ENCODE measurements at places on chromosomes 6 and 20.

DNA sequence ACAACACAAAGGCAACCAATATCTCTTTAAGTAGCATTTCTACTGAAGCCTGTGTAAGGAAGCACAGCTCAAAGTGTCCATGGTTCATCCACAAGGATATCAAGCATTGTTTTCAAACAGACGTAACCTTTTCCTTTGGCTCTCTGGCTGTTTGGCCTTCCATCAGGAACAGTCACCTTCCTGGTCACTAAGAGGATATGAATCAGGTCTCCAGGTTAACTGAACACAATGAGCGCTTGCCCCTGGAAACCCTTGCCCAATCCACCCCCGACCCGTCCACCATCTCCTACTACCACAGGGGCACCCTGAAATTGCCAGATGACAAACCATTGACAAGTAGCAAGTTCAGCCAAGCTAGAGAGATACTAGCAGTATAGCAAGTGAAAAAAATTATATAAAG, 114.4 kb upstream of the COL21A1 start:
- DNase-seq: no peak

GRCh38 chr6:155936551-155936950, 480.9 kb upstream of the NOX3 start:
- no peak for DNase-seq

DNA sequence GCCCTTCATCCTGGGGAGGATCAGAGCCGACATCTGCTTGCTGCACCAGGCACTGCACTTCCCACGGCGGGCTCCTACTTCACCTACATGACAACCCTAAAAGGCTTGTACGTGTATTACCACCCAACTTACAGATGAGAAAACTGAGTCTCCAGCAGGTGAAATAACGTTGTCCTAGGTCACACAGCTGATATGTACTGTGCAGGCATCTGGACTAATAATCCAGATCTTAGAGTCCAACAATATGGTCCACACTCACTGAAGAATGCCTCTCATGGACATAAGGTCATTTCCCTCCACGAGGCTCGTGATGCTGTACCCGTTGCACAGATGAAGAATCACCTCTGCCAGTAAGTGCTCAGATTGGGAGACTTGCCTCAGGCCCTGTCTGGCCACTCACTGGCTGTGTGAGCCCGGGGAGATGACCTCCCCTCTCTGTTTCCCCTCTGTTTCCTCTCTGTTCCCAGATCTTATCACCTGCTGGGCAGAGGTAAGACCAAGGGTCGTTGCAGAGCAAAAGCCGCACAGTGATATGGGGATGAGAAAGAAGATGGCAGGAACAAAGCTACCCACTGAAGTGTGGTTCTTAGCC, 32.1 kb downstream of the TGM2 start:
- DNase-seq: no peak

- DNase-seq: no peak
These were observed 1308.1 kb upstream of the GJE1 start for GRCh38 chr6:140824595-140824994.

GRCh38 chr20:47066484-47067270, 172.0 kb downstream of the EYA2 start:
- DNase-seq: no peak

DNA sequence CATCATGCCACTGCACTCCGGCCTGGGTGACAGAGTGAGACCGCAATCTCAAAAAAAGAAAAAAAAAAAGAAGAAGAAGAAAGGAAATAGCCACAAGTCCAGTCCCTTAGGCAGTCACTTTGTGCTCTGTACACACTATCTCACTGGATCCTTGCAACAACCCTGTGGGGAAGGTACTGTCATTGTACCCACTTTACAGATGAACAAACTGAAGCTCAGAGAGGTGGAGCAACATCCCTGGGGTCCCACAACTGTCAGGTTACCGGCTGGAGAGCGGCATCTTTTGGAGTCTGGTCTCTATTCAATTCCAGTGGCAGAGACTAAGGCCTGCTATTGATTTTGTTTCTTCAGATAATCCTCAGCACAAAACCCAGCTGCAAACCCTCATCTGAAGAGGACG, 12.2 kb downstream of the BPIFA2 start:
- no peak for DNase-seq

DNA sequence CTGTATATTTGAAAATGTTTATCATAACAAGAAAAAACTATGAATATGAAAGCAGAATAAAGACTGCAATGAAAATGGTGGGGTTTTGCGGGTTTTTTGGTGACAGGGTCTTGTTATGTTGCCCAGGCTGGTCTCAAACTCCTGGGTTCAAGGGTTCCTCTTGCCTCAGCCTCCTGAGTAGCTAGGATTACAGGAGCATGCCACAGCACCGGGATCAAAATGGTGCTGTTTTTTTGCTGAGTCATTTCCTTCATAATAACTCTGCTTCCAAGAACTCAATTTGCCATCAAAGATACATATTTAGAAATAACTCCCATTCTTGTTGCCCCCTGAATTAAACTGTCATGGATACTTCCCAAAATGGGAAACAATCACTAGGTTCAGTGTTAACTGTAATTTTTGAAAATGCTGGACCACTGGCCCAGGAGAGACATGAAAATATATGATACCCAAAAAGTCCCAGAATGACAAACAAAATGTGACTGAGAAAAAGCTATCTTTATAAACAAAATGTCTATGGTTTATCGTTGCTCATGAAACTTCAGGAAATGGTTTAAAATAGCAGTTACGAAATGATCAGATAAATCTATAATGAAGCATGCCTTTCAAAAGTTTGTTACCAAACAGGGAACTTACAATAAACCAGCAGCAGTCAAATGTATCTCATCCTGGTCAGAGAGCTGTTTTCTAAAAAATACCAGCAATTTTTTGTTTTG, 32.2 kb downstream of the ILRUN start:
- no peak for DNase-seq

DNA sequence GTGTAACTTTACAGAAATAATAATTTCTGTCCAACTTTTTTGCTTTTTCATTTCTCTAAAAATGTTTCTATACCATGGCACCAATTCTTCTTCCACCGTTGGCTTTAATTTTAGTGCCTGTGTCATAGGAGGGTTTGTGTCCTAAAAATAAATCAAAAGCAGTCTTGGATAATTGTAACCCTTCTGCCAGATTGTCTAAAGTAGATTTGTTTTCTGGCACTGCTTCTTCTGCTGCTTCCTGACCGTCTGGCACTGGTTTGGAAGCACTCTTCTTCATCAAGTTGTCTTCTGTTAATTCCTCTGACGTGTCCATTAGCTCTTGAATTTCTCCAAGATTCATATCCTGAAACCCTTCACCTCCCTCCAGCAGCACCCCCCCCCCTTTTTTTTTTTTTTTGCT, 33.1 kb downstream of the SCAF8 start:
- no peak for DNase-seq

DNA sequence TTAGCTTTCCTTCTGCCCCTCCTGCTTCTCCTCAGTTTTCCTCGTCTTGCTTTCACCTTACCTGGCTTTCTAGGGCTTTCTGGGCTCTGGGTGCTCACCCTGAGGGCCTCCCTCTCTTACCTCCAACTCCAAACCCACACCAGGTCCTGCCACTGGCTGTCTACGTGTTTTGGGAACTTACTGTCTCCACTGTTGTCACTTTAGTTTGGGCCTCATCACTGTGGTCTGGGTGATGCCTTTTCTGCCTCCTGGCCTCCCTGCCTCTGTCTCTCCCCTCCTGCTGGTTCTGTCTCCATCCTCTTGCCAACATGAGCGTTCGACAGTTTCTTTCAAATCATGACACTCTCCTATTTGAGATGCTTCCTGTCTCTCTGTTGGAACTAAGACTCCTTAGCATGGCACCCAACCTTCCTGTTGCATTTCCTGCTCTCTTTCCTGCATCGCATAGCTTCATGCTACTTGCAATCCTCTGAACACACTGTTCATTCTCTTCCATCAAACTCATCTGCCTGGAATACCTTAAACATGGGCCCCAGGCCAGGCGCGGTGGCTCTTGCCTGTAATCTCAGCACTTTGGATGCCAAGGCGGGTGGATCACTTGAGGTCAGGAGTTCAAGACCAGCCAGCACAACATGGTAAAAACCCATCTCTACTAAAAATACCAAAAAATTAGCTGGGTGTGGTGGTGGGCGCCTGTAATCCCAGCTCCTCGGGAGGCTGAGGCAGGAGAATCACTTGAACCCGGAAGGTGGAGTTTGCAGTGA, 5.5 kb downstream of the CD40 start:
- DNase-seq: no peak

- no peak for DNase-seq
These were observed 162.9 kb downstream of the C6orf118 start for GRCh38 chr6:165146456-165146855.

GRCh38 chr20:8718279-8718678, 350.6 kb upstream of the PLCB4 start:
- DNase-seq: no peak

DNA sequence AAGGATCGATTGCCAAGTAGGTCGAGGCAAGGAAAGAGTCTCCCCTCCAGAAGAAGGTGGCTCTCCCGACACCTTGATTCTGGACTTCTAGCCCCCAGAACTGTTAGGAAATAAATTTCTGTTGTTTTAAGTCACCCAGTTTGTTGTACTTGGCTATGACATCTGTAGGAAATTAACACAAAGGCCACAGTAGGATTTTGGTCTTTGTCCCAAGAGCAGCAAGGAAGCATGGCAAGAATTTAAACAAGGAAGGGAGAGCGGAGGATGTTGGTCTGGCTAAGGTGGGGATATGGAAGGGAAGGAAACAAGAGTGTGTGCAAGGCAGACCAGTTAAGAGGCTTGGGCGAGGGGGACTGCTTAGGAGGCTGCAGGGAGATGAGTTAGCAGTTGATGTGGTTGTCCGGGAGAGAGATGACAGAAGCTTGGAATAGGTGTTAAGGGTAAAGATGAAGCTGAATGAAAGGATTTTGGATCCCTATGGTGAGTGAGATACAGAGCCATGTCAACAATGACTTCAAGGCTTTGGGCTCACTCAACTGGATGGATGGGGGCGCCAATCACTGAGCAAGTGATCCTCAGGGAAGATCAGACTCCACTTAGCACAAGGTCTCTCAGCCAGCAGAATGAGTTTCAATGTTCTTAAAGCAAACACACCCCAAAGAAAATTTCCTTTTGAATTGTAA, 140.5 kb upstream of the ZNF217 start:
- no peak for DNase-seq

DNA sequence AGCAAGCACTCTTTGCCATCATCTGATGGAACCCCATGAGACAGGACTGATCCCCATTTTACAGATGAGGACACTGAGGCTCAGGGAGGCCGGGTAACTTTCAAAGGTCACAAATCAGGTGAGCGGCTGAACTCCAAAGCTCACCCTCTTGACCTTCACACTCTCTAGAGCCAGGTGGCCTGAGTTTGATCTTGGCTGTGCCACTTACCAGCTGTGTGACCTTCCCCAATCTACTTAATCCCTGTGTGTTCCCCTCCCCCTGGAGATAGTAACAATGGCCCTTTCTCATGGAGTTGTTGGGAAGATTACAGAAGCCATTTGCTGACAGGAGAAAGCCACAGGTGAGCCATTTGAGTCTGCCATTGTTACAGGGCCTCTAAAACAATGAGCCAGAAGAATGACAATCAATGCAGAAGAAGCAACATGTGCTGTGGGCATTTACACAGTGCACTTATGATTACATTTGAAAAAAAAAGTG, 34.5 kb downstream of the BMP7 start:
- DNase-seq: no peak

DNA sequence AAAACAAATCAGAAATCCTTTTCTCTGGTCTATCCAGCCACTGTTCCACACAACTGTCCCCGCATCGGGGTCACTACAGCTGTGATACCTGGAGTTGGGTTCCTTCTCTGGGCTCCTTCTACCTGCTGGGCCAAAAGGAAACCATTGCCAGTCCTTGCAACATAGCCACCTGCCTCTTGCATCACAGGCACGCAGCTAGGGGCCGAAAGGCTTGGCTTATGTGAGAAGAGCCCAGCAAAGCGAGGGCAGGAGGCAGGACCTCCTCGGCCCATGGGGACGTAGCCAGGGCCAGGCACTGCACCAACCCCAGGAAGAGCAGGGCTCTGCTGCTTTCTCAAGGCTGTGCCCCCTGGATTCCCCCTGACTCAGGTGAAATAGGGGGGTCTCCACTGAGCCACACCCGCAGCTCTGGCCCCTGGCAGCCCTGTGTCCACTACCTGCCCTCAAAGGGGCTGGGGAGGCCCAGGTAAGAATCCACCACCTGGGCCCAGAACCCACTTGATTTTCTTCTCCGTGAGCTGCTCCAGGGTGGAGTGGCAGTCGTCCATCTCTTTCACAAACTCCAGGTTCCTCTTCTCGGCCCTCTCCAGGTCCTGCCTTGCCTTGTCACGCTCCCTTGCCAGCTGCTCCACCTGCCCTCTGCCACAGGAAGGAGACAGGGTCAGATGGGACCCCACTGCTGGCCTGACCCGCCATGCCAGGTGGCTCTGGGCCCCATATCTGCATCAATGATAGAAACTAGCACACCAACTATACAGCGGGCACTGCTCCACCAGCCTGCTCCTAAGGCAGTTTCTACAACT, 88.9 kb downstream of the GINS1 start:
- DNase-seq: no peak

- DNase-seq: no peak
These were observed 22.2 kb upstream of the ADGRG6 start for GRCh38 chr6:142279350-142280180.

GRCh38 chr20:61762886-61763739, 302.6 kb downstream of the TAF4 start:
- no peak for DNase-seq

GRCh38 chr6:156600678-156601077, 176.5 kb upstream of the ARID1B start:
- no peak for DNase-seq

GRCh38 chr6:169858935-169859351, 107.5 kb downstream of the ERMARD start:
- no peak for DNase-seq

GRCh38 chr6:157012355-157012754, 235.2 kb downstream of the ARID1B start:
- DNase-seq: no peak

DNA sequence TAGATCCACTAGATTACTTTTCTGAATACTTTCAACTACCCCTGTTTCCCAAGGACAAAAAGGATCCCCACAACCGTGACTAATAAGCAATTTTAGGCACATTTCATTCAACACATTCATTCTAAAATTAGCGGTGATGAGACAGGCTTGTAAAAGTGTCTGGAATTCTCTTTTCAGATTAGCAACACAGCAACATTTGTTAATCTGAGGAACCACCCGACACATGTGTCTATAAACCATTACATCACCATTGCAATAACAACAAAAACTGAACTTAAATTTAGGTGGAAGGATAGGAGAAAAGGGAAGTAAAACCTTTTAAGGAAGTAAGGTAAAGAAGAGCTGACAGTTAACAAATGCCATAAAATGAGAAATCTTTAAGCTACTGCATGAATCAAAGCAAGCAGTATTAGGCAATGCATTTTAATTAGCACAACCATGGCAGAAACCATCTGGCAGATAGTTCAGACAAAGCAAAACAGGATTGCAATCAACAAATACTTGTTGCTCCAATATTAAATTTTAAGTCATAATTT, 49.1 kb downstream of the MAP3K7 start:
- no peak for DNase-seq

DNA sequence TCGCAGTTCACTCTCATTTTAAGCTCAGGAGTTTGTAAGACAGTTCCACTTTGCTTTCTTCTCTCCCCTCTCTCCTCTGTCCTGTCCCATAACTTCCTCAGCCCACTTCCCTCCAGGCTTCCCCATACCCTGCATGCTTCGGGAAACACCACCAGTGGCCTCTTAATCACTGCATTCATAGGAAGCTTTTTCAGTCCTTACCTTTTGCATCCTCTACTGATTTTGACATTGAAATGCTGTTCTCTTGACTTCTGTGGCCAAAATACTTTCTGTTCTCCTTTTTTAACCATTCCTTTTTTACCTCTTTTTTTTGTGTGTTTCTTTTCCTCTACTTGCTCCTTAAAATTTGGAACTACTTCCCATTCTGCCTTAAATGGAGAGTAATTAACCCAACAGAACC, 69.7 kb downstream of the HIVEP1 start:
- no peak for DNase-seq

All from T-helper 1 cell (primary cell).